ENCODE measurements at places on chromosomes 6 and 20.

DNA sequence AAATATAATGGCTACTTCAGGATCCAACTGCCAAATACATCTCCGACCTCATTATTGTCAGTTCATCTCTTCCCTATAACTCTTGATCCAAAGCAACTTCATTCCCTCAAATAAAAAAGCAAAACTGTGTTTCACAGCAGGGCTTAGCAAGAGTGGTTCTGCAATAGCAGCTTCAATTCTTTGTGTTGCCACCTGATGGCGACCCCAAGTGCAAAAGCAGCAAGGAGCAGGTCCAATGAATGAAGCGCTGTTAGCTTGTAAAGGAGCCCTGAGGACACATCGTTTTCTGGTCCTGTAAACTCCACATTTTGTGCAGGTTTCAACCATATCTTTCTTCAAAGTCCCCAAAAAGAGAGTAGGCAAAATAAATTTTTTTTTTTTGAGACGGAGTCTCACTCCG is 19.6 kb downstream of the RTN4IP1 start:
- peak; percentile 38 for DNase-seq

DNA sequence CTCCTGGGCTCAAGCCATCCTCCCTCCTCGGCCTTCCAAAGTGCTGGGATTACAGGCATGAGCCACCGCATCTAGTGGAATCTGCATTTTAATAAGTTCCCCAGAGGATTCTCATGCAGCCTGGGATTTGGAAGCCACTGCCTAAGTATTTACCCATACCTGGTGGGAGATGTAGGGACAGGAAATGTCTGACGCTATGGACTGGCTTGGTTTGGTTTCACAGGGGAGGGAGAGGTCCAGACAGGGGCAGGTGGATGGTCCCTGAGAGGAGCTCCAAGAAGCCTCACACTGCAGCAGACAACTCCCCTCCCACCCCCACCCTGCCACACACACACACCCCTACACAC is 4.4 kb downstream of the VSTM2L start:
- no peak for DNase-seq

GRCh38 chr6:133606852-133607251 is 282.1 kb upstream of the TCF21 start:
- no peak for DNase-seq

DNA sequence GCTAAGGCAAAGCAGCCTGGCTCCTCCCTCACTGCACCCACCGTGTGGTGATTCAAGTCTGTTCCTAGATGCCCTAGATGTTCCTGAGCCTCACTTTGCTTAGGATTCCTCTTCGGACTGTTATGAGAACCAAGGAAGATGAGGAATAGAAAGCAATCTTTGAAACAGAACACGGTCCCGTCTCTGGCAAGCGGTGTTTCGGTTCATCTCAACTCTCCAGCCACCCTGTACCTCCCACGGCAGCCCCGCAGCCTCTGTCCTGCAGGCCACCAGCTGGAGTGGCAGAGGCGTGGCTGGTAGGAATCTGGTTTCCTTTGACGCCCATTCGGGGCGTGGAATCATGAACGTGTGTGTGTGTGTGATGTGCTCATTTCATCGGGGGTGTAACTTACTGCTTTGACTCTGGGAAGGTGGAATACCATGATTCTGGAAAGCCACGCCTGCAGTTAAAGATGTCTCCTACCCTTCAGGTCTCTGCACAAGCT is 21.3 kb downstream of the PDE10A start:
- peak; percentile 54 for DNase-seq

DNA sequence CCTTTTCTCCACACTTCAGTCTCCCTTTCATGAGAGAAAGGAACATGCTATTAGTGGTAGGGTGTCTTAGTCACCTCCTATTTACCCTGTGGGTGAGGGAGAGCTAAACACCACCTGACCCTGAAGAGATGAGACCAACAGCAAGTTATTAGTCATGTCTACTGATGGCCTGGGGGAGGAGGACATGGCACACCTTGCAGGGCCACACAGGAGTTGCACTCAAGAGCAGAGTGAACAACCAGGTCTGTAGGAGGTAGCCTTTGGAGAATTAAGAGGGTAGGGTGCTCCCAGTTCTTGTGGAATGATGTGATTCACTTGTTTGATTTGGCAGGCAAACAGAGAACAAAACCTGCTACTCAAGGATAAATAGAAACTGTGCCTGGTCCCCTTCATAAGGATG is 82.7 kb upstream of the FABP7 start:
- DNase-seq = no peak

GRCh38 chr6:157597461-157598312 is 216.7 kb downstream of the ZDHHC14 start:
- no peak for DNase-seq

- DNase-seq = no peak
Measured at GRCh38 chr6:140001005-140001404, 626.6 kb upstream of the CITED2 start.

DNA sequence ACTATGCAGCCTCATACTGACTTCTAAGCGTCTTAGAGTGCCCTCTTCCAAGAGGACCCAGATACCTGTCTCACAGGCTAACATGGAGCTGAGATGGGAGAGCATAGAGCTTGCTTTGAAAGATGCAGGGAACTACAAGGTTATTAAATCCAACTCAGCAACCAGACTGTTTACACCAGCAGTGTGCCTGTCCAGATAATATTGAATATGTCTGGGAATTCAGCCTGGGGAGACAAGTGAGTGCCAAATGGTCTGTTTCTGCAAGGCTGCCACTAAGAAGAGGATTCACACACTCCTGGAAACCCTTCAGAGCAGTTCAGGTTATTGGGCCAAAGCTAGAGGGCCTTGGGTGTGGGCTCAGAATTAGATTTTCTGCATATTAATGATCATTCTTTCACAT is 547.8 kb downstream of the PTPRT start:
- no peak for DNase-seq

DNA sequence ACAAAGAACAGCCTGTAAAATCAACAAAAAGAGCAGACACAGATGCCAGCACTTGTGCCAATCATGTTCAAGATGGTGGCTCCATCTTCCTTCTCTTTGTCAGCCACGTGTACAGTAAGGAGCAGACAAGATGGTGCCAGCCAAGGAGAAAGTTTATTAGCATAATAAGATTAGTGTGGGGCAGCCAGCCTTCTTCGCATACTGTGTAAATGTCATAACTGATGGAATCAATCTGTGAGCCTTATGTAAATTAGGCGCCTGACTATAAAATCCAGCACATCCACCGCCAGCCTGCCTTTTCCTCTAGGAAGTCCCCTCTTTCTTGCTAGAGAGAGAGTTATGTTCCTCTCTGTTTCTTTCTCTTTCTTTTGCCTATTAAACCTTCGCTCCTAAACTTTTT is 99.7 kb upstream of the RALGAPA2 start:
- DNase-seq = no peak

DNA sequence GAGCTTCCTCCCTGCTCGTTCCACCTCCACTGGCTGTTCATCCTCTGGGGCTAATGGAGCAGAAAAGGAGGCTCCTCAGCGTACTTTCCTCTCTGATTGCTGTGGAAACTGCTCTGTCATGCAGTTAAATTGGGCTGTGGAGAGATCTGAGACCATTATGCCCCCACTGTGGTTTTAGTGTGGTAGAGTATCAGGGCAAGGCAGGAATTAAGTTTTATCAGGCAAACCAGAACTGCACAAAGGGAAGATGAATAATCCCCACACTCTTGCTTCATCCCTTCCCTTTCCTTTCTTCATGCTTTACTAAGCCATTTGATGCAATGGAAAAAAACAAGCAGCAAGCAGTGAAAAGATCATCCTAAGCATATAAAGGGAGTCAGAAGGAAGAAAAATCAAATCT is 11.9 kb upstream of the ME1 start:
- DNase-seq = no peak
